ENCODE measurements at places on chromosomes 5 and 9. TPM values are rescaled to one million over a fixed set of nuclear protein-coding genes. Genes with fewer than 3 reads are reported as not detected.

- no peak for DNase-seq
- no peak overlapping the region for H3K4me3 ChIP-seq
- H3K4me1 ChIP-seq = no peaks in the 10 kb centered on the region
- H3K27me3 ChIP-seq = no peaks in the 10 kb centered on the region
- peaks cover 59% of the 10 kb centered on the region for H3K36me3 ChIP-seq
These were observed 62.6 kb downstream of the PSMB7 start for GRCh38 chr9:124352616-124353015.

DNA sequence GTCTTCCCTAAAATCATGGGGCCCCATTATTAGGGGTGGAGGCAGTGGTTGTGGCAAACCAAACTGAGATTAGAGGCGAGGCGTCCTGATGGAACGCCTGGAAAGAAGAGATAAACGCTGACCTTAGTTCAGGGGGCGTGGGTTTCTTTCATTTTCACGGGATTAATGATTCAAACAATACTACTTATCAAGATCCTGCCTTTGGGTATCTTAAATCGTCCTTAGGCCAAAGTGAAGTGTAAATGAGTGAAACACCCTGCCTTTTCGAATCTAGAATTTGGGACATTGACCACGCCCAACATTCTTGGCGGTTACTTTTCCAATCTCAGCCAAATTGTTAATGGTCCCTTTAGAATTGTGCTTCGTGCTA, 1.0 kb upstream of the UBTD2 start:
- H3K4me1 ChIP-seq = no peaks in the 10 kb centered on the region
- no peaks in the 10 kb centered on the region for H3K36me3 ChIP-seq
- DNase-seq = no peak
- no peaks in the 10 kb centered on the region for H3K27me3 ChIP-seq
- H3K27ac ChIP-seq = peak overlapping the region; percentile 72

Gene SHC3
- polyA plus RNA-seq = not detected

GRCh38 chr9:37944266-37944650, 40.3 kb upstream of the SLC25A51 start:
- no peak overlapping the region for H3K4me3 ChIP-seq
- no peaks in the 10 kb centered on the region for H3K4me1 ChIP-seq
- no peak overlapping the region for H3K27ac ChIP-seq
- DNase-seq = no peak
- H3K27me3 ChIP-seq = no peaks in the 10 kb centered on the region
- no peaks in the 10 kb centered on the region for H3K36me3 ChIP-seq

Gene TRIM36
- polyA plus RNA-seq = 0.12 TPM

Gene PCDHB7
- not detected for polyA plus RNA-seq

GRCh38 chr5:172115541-172115982, 72.5 kb downstream of the STK10 start:
- no peaks in the 10 kb centered on the region for H3K27me3 ChIP-seq
- peak overlapping the region; percentile 9 for H3K4me3 ChIP-seq
- peaks cover 37% of the 10 kb centered on the region for H3K4me1 ChIP-seq
- DNase-seq = no peak

DNA sequence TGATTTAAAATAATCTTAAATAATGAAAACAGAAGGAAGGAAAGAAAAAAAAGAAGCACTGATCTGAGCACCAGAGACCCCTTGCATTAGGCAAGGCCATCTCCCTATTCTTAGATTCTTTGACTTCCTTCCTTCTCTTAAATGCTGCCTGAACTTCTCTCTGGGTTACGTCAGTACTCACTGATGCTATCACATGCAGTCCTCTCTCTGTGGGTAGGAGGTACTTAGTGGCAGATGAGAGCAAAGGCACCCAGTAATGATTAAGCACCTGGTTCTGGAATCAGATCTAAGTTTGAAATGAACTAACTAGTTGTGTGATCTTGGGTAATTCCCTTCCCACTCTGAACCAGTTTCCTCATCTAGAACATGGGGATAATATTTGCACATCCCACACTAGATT, 110.3 kb upstream of the TBC1D2 start:
- H3K36me3 ChIP-seq = no peaks in the 10 kb centered on the region
- H3K27ac ChIP-seq = no peak overlapping the region
- DNase-seq = no peak
- H3K4me3 ChIP-seq = no peak overlapping the region
- H3K27me3 ChIP-seq = no peaks in the 10 kb centered on the region
- H3K4me1 ChIP-seq = no peaks in the 10 kb centered on the region

GRCh38 chr9:69584759-69585158, 87.4 kb downstream of the APBA1 start:
- no peak overlapping the region for H3K27ac ChIP-seq
- H3K27me3 ChIP-seq = no peaks in the 10 kb centered on the region
- no peak for DNase-seq
- no peaks in the 10 kb centered on the region for H3K4me1 ChIP-seq
- no peak overlapping the region for H3K4me3 ChIP-seq
- no peaks in the 10 kb centered on the region for H3K36me3 ChIP-seq

- DNase-seq = no peak
- no peaks in the 10 kb centered on the region for H3K36me3 ChIP-seq
- no peaks in the 10 kb centered on the region for H3K4me1 ChIP-seq
These were observed 32.1 kb downstream of the TRMO start for GRCh38 chr9:97889941-97890887.

- no peak overlapping the region for H3K27ac ChIP-seq
- peaks cover 2% of the 10 kb centered on the region for H3K27me3 ChIP-seq
- H3K4me1 ChIP-seq = no peaks in the 10 kb centered on the region
- DNase-seq = no peak
- H3K36me3 ChIP-seq = no peaks in the 10 kb centered on the region
- H3K4me3 ChIP-seq = no peak overlapping the region
These were observed 264.2 kb downstream of the ZSWIM6 start for GRCh38 chr5:61596265-61596664.

- H3K4me1 ChIP-seq = no peaks in the 10 kb centered on the region
- no peaks in the 10 kb centered on the region for H3K36me3 ChIP-seq
- no peak overlapping the region for H3K4me3 ChIP-seq
- DNase-seq = no peak
- H3K27ac ChIP-seq = no peak overlapping the region
- no peaks in the 10 kb centered on the region for H3K27me3 ChIP-seq
These were observed 439.9 kb upstream of the KLF4 start for GRCh38 chr9:107929443-107929842.

- H3K4me3 ChIP-seq = no peak overlapping the region
- H3K27me3 ChIP-seq = no peaks in the 10 kb centered on the region
- H3K4me1 ChIP-seq = no peaks in the 10 kb centered on the region
- DNase-seq = no peak
- no peaks in the 10 kb centered on the region for H3K36me3 ChIP-seq
These were observed 69.9 kb downstream of the JAKMIP2 start for GRCh38 chr5:147712598-147712997.

Gene SNX30
- polyA plus RNA-seq = 0.53 TPM

DNA sequence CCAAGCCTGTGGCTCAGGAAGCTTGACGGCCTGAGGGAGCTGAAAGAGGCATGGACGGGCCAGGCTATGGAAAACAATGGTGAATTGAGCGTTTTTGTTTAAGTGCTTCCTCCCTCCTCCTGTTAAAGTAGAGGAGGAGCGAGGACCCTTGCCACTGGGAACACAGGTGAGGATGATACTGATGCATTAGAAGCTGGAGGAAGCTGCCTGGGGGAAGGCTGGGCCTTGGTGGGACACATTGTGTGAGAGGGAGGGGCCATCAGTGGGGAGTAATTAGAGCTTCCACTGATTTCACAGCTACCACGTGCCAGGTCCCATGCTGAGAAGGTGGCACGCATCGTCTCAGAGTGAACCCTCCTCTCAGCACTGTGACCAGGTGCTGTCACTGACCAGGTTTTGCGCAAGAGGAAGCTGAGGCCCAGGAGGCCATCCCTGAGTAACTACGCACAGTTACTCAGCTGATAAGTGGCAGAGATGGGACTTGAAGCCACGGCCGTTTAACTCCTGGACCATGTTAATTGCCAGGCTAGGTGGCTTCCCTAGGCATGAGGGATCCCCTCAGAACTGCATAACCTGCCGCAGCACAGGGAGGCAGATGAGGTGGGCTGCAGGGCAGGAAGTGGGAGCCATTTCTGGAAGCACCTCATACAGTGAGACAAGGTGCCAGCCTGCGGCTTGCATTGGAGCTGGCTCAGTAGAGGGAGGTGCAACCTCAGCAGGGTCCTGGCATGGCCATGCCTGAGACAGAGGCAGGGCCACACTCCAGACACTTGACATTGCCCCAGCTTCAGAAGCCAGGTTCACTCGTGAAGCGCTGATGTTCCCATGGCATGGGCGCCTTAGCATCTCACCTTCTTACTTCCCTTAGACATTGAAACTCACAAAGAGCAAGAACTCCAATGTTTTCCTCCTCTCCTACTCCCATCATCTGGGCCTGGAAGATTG, 195.3 kb upstream of the MVB12B start:
- H3K4me1 ChIP-seq = no peaks in the 10 kb centered on the region
- DNase-seq = no peak
- H3K36me3 ChIP-seq = no peaks in the 10 kb centered on the region
- H3K27ac ChIP-seq = no peak overlapping the region

GRCh38 chr5:120778491-120779484, 314.7 kb downstream of the PRR16 start:
- no peaks in the 10 kb centered on the region for H3K4me1 ChIP-seq
- H3K36me3 ChIP-seq = no peaks in the 10 kb centered on the region
- H3K27ac ChIP-seq = no peak overlapping the region
- no peaks in the 10 kb centered on the region for H3K27me3 ChIP-seq
- no peak for DNase-seq

Gene TPRN
- 2.0 TPM for polyA plus RNA-seq

Gene ANKRD34B
- polyA plus RNA-seq = not detected

- no peak for DNase-seq
- no peaks in the 10 kb centered on the region for H3K36me3 ChIP-seq
- no peak overlapping the region for H3K27ac ChIP-seq
These were observed 25.4 kb downstream of the FBXO10 start for GRCh38 chr9:37550781-37551180.

- no peak overlapping the region for H3K4me3 ChIP-seq
- DNase-seq = no peak
- no peaks in the 10 kb centered on the region for H3K36me3 ChIP-seq
- H3K27ac ChIP-seq = no peak overlapping the region
- no peaks in the 10 kb centered on the region for H3K27me3 ChIP-seq
- no peaks in the 10 kb centered on the region for H3K4me1 ChIP-seq
These were observed 112.7 kb upstream of the ITGA1 start for GRCh38 chr5:52674815-52675545.

GRCh38 chr5:171647904-171648260, 137.7 kb upstream of the SMIM23 start:
- peaks cover 2% of the 10 kb centered on the region for H3K27me3 ChIP-seq
- H3K4me1 ChIP-seq = no peaks in the 10 kb centered on the region
- no peak overlapping the region for H3K4me3 ChIP-seq
- no peak overlapping the region for H3K27ac ChIP-seq
- no peaks in the 10 kb centered on the region for H3K36me3 ChIP-seq
- DNase-seq = no peak

DNA sequence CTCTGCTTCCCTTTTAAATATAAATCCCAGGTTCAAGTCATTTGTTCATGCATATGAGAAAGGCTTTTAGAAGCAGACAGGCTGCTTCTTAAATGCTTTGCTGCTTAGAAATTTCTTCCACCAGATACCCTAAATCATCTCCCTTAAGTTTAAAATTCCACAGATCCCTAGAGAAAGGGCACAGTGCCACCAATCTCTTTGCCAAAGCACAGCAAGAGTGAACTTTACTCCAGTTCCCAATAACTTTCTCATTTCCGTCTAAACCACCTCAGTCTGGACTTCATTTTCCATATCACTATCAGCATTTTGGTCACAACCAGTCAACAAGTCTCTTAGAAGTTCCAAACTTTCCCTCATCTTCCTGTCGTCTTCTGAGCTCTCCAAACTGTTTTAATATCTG, 679.8 kb upstream of the FTMT start:
- H3K27ac ChIP-seq = no peak overlapping the region
- no peaks in the 10 kb centered on the region for H3K27me3 ChIP-seq
- H3K4me1 ChIP-seq = no peaks in the 10 kb centered on the region
- no peak overlapping the region for H3K4me3 ChIP-seq

- no peak overlapping the region for H3K27ac ChIP-seq
- no peak overlapping the region for H3K4me3 ChIP-seq
- H3K36me3 ChIP-seq = no peaks in the 10 kb centered on the region
- H3K27me3 ChIP-seq = no peaks in the 10 kb centered on the region
- DNase-seq = no peak
- no peaks in the 10 kb centered on the region for H3K4me1 ChIP-seq
These were observed 142.8 kb upstream of the SV2C start for GRCh38 chr5:75940418-75940817.

GRCh38 chr5:164184158-164184557, 678.7 kb downstream of the MAT2B start:
- no peak overlapping the region for H3K4me3 ChIP-seq
- no peaks in the 10 kb centered on the region for H3K27me3 ChIP-seq
- DNase-seq = no peak
- H3K4me1 ChIP-seq = no peaks in the 10 kb centered on the region
- no peaks in the 10 kb centered on the region for H3K36me3 ChIP-seq

Gene AGXT2
- not detected for polyA plus RNA-seq

DNA sequence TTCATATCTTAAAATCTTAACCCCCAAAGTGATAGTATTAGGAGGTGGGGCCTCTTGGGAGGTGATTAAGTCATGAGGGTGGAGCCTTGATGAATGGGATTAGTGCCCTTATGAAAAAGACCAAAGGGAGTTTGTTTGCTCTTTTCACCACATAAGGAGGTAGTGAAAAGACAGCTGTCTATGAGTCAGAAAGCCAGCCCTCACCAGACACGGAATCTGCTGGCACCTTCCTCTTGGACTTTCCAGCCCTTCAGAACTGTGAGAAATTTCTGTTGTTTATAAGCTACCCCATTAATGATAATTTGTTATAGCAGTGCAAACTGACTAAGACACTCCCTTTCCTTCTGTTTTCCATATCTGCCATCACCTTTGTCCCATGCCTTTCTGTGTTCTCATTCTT, 20.8 kb downstream of the IFNB1 start:
- H3K4me1 ChIP-seq = peaks cover 7% of the 10 kb centered on the region
- no peak overlapping the region for H3K27ac ChIP-seq
- no peaks in the 10 kb centered on the region for H3K27me3 ChIP-seq
- no peak for DNase-seq
- no peaks in the 10 kb centered on the region for H3K36me3 ChIP-seq
- no peak overlapping the region for H3K4me3 ChIP-seq

DNA sequence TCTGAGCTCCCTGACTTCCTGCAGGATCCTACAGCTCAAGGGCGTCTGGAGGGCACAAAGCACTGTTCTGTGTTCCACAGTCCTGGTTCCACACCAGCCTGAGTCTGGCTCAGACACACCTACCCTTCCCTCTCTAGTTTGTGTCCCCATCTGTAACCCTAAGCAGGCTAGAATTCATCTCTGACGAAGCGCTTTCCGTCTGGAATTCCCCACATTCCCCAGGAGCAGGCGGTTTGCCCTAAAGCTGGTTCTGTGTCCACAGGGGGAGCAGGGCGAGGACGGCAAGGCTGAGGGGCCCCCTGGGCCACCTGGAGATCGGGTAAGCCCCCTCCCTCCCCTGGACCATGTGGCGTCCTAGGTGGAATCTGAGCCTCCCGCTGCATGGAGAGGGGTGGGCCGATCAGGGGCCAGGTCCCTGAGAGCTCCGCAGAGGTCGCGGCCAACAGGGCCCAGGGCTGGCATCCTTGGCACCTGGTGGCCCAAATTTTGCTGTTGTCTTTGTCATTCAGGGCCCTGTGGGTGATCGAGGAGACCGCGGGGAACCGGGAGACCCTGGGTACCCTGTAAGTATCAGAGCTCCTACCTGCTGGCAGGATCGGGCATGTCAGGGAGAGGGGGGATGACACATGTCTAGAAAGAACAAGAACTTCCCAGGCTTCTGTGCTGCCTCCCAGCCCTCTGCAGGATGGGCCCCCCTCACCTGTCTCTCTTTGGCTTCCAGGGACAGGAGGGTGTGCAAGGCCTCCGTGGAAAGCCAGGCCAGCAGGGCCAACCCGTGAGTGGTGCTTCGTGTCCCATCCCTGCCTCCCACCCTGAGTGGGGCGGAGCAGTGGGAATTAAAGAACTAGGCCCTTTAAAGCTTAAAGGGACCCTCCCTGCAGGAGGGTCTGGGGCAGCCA, 34.5 kb upstream of the ORM1 start:
- no peaks in the 10 kb centered on the region for H3K27me3 ChIP-seq
- no peak for DNase-seq
- no peak overlapping the region for H3K4me3 ChIP-seq
- H3K36me3 ChIP-seq = no peaks in the 10 kb centered on the region
- no peak overlapping the region for H3K27ac ChIP-seq

All from GM12878 (cell line).